ENCODE measurements at places on chromosomes 2 and 18. TPM values are rescaled to one million over a fixed set of nuclear protein-coding genes. Genes with fewer than 3 reads are reported as not detected.
A peak's percentile ranks its signal among the peaks of the same experiment; 100 is the strongest.

DNA sequence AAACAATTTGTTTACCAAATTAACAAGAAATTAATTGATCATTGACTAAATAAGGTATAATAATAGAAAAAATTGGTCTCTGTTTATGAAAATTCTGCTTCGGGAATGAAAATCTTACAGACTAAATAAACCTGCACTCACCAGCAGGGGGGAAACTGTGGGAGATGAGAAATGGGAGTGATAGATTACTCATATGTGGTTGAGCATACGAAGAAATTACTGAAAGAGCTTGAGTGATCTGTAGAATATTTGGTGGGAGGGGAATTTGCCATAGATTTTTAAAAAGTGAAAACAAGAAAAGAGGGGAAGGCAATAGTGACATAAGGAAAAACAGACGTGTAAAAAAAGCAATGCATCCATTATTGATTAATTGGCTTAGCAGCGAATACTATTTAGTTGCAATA, 2.2 kb downstream of the HMSD start:
- DNase-seq = peak; percentile 60

The CACNB4 gene
- 4.3 TPM for total RNA-seq

- DNase-seq = no peak
These were observed 36.5 kb upstream of the TFCP2L1 start for GRCh38 chr2:121321476-121321875.

DNA sequence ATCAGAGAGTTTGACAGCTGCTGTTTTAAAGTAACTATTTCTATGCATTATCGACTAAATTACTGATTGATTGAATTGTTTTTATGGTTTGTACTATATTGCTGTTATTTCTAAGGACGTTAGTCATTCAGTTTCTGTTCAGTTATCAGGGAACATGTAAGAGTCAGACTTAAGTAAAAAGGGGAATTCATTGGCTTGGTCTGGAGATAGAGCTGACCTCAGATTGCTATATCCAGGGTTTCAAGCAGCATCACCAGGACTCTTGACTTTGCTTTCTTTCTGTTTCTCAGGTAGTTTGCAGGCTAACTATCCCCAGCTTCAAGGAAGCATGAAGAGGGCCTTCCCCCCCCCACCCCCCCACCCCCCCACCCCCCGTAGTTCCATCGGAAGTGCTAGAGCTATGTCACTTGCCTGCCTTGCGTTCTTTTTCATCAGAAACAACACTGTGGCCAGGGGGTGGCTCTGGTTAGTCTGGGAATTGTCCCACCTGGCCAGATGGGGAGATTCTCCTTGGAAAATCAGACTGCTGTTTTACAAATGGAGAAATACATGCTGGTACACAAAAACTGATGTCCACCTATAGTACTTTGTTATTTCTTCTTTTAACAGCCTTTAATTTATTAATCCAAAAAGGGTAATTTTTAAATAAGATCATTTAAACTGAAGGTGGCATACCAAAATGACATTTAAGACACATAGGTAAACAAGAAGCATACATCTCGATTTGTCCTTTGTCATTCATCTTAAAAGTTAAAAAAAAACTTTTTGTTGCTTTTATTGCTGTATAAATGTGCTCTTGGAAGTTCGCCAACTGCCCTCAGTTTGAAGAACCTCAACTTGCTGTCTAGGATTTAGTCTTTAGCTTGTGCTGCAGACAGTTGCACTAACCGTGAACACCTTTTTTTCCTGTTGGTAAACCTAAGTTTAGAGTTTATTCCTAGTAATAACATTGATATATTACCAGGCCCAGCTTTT, 9.4 kb downstream of the SMAD4 start:
- DNase-seq = no peak

- no peak for DNase-seq
These were observed 42.5 kb downstream of the ZNF519 start for GRCh38 chr18:14089781-14090180.

GRCh38 chr2:217666338-217666737, 336.5 kb downstream of the TNS1 start:
- DNase-seq = no peak

DNA sequence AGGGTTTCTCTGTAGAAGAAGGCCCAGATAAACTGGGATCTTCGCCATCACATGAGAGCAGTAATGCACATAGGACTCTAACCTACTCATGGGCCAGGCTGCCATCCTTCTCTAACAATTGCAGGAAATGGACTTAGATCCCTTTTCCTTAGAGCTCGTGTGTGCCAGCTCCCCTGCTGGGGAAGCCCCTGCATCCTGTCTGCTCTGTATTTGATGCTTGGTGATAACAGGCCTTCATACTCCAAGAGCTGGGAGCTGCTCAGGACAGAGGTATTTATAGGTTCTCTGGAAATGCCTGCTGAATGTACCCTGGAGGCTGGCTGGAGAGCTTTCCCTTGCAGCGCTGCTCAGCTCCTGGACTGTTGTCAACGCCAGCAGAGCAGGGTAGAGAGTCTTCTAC, 249.6 kb downstream of the MTX2 start:
- peak; percentile 39 for DNase-seq

The PRSS56 gene
- not detected for total RNA-seq

The RPRM gene
- total RNA-seq = 0.36 TPM

The SCN9A gene
- 1.8 TPM for total RNA-seq

- no peak for DNase-seq
These were observed 48.4 kb downstream of the TANK start for GRCh38 chr2:161208527-161209139.

The C1GALT1C1L gene
- 1.2 TPM for total RNA-seq

DNA sequence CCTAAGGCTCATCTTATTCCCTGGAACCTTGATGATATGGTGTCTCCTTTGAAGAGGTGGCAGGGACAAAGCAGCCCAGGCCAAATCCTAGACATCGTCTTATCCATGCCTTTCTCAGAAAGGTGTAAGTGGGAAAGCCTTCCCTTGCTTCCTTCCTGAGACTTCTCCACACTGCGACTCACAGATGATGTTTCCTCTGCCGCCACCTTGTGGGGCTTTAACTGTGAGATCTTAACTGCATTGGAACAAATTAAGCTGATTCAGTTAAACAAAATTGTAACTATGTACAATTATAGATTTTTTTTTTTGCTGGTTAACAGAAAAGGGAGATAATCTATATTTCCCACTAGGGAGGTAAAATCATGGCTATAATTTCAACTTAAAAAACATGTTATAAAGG, 10.0 kb upstream of the GCA start:
- DNase-seq = no peak

- DNase-seq = no peak
These were observed 106.4 kb downstream of the POLR1A start for GRCh38 chr2:85999061-85999831.

The CPS1 gene
- 21.7 TPM for total RNA-seq

- no peak for DNase-seq
These were observed 37.5 kb downstream of the HK2 start for GRCh38 chr2:74871414-74871813.

The C2orf80 gene
- total RNA-seq = not detected

The GAL3ST2 gene
- 0.36 TPM for total RNA-seq

The NOP58 gene
- 41.3 TPM for total RNA-seq

The RESP18 gene
- total RNA-seq = not detected

The CNGA3 gene
- 0.29 TPM for total RNA-seq

The NAGK gene
- 57.2 TPM for total RNA-seq

The ABCB11 gene
- total RNA-seq = under 0.01 TPM

DNA sequence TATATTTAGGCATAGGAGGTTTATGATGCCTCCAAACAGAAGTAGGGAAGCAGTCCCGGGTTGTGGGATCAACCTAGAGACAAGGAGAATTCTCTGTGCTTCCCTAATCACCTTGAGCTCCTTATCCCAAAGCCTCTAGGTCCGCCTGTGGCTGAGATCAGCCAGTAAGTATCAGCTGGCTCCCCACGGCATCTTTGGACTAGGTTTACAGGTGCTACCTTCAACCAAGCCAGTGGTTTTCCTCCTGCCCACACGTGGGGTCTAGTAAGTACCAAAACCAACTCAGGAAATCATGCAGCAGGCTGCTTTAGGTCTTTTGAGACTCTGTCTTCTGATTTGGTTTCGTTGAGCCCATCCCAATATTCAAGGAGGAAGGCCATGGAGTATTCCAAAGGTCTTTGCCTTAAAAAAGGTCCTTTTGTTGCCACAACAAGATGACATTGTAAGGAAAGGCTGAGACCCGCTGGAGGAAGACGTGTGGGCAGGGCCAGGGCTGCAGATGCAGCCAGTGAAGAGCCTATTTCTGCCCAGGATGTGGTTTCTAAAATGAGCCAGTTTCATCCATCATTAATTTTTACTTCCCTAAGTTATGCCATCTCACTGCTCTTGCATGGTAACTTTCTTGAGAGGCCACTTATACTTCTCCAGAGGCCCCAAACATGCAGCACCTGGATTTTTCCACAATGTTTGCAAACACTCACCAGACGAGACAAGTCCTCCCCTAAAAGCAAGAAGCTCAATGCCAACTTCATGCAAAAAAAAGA, 248.7 kb downstream of the RNF152 start:
- no peak for DNase-seq

- no peak for DNase-seq
These were observed 75.3 kb downstream of the SDC1 start for GRCh38 chr2:20149703-20150030.

The CAD gene
- 28.6 TPM for total RNA-seq

The DNER gene
- 0.36 TPM for total RNA-seq

- no peak for DNase-seq
These were observed 24.1 kb upstream of the EPHA4 start for GRCh38 chr2:221596192-221596591.

The STK39 gene
- 20.9 TPM for total RNA-seq

The ARL5A gene
- total RNA-seq = 44.8 TPM

- no peak for DNase-seq
These were observed 32.6 kb upstream of the AGPS start for GRCh38 chr2:177359836-177360595.

The PGAP1 gene
- total RNA-seq = 9.1 TPM

GRCh38 chr2:81304154-81304830, 999.7 kb upstream of the LRRTM1 start:
- DNase-seq = no peak

DNA sequence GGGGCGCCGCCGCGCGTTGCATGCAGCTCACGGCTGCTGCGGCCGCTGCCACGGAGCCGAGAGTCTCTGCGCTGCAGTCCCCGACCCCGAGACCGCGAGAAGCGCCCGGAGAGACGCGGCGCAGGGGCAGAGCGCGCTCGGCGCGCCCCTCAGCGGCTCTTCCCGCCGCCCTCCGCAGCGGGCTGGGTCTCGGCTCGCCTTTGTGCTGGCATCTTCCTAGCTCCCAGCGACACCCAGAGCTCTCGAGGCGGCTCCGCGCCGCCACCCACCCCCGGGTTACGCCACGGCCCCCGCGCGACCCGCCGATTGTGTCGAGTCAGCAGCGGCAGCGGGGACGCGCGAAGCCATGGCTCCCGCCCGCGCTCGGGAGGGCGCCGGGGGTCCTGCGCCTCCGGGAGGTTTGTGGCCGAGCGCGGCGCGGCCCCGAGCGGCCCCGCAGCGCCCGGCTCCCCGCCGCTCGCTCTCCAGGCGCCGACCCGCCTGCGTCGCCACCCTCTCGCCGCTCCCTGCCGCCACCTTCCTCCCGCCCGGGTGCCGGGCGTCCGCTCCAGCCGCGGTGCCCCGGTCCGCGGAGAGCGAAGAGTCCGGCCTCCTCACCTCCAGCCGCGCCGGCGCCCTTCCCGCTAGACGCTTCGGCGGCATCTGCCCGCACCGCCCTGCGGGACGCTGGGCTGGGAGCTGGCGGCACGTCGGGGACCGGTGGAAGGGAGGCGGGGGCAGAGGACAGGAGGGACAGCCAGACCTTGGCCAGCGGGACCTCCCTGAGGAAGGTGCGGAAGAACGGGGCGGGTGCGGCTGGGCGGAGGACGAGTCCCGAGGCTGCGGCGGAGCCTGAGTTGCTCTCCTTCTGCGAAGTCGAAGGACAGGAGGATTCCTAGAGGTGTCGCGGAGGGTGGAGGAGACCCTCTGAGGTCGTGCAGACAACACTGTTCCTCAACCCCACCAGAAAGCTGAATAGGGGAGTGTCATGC, 46.3 kb upstream of the CCDC150 start:
- DNase-seq = peak; percentile 92

DNA sequence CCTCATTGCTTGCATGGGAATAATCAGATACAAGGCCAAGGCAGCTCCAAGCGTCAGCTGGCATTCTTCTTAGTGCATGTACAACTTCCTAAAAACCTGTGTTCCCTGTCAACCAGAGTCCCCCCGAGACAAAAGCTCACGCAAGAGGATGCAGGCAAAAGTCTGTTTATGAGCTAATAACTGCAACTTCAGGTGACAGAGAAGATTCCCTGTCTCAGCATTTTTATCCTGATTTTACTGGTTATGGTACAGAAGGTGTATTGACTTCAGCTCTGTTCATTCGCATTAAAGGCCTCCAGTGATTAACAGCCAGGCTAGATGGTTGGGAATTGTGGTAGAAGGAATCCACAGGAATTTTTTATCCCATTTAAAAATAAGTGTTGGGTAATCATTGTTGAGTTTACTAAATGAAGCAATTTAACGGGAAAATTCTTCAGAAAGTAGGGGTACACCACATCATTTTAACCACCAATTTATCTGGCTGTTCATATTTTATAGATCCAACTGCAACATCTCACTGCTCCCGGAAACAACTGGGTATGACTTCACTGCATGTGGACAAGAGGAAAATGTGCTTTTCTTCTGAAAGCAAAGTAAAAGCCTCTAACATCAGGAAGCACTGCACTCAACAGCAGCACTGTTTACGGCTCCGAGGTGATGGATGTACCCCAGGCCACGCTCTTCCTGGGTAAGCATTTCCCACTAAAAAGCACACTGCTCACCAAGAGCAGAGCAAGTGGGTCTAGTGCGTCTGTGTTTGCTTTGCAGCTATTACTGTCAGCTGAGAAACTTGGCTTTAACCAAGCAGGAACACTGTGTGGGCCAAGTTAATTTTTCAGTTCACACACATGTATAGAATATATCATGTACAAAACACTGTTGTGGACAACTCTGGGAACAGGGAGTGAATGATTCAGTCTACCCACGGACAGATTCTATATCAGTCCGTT, 31.9 kb downstream of the CCBE1 start:
- DNase-seq = no peak

DNA sequence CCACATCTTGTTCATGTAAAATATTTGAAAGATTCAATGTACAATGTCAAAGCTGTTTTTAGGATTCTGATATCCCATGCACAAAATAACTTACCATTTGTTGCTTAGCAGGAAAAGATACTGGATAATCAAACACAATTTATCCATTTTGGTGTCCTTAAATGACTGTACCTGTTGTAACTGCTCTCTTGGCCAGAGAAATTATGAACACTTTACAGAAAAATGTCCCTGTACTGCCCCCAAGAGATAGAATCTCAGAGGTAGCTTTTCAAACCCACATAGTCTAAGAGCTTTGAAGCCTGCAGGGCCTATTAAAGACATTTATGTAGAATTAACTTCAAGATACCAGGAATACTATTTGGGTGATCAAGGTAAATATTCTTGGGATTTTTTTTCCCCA, 12.2 kb upstream of the ME2 start:
- DNase-seq = no peak

DNA sequence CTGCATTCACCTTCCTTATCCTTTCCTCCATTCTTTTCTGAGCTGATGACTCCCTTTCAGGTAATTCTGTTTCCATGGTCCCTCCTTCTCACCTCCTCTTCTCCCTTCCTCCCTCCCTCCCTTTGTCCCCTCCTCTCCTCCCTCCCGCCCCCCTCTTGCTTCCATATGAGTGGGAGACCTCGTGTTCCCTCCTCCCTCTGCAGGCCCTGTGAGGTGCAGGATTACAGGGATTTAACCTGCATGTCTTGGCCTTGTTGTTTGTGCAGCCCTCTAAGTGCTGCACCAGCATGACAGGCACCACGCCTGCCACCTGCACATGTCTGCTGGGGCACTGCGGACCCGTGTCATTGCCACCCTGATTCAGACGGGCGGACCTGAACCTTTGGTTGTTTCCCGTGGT, 103.1 kb downstream of the SNTG2 start:
- DNase-seq = no peak

The GALM gene
- 54.2 TPM for total RNA-seq

The ELOA2 gene
- not detected for total RNA-seq

The MEIS1 gene
- total RNA-seq = 15.9 TPM
